ENCODE measurements at places on chromosomes 5 and 9.

- no peak for DNase-seq
These were observed 32.8 kb upstream of the NSMF start for GRCh38 chr9:137491735-137492432.

DNA sequence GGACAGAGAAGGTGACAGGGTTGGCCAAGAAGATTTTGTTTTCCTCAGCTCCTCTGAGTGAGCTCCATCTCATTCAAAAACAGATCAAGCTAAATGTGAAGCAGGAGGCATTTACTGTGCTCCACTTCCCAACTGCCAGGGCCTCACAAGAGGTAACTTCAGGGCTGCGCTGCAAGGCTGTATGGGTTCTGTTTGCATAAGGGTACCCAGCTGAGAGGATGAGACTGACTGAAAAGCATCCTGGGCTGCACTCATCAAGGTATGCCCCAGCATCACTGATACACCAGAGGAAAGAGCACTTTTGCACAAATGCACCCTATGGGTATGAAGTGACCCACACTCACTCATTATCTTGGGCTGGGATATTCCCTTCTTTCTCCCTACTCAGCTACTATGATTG lies 316.2 kb upstream of the HAPLN1 start:
- no peak for DNase-seq

DNA sequence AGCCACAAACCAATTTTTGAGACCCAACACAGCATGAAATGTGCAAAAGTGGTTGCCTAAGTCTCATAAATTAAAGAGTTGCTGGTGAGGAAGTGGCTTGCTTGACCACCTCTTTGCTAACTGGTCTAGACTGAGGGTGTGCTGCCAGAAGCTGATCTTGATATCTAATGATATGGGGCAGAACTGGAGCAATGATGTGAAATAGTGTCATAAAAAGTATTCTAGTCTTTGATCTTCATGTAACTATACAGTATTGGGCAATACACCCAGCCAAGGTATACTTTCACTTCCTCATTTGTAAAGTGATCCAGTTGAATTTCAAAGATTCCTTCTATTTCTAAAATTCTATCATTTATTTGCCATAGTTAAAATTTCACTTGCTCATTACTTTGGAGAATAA lies 5.9 kb upstream of the YTHDC2 start:
- no peak for DNase-seq

- no peak for DNase-seq
These were observed 25.4 kb downstream of the GPR21 start for GRCh38 chr9:123058834-123059233.

- DNase-seq: no peak
These were observed 149.8 kb upstream of the FGF10 start for GRCh38 chr5:44538797-44539601.

Measured in NCI-H2081 (cell line).